ENCODE measurements at places on chromosomes 7 and 10. TPM values are rescaled to one million over a fixed set of nuclear protein-coding genes. Genes with fewer than 3 reads are reported as not detected.

NPC1L1 gene
- total RNA-seq, result 0.17 TPM

CYP3A7 gene
- 1.6 TPM for total RNA-seq

COBL gene
- 29.2 TPM for total RNA-seq

CCDC172 gene
- not detected for total RNA-seq

LRRN3 gene
- total RNA-seq, result 8.9 TPM

ACTL6B gene
- total RNA-seq, result not detected

COL13A1 gene
- 13.5 TPM for total RNA-seq

TAS2R4 gene
- 2.2 TPM for total RNA-seq

CDC14C gene
- not detected for total RNA-seq

MACC1 gene
- total RNA-seq, result 22.1 TPM

MALSU1 gene
- total RNA-seq, result 42.2 TPM

RNF133 gene
- 1.2 TPM for total RNA-seq

TDRD1 gene
- 0.14 TPM for total RNA-seq

CYP2E1 gene
- 2.1 TPM for total RNA-seq

TEX36 gene
- not detected for total RNA-seq

SLC12A9 gene
- 39.2 TPM for total RNA-seq

CDHR3 gene
- total RNA-seq, result 1.4 TPM

PRLHR gene
- total RNA-seq, result not detected

TAS2R38 gene
- not detected for total RNA-seq

PTF1A gene
- not detected for total RNA-seq

MGMT gene
- 19.4 TPM for total RNA-seq

CRHR2 gene
- total RNA-seq, result not detected

CALML5 gene
- not detected for total RNA-seq

LARP4B gene
- total RNA-seq, result 126 TPM

PLCE1 gene
- total RNA-seq, result 14.3 TPM

AGR3 gene
- 37.2 TPM for total RNA-seq

ZNF365 gene
- total RNA-seq, result 1.3 TPM

CUL2 gene
- total RNA-seq, result 33.0 TPM

NUTM2E gene
- not detected for total RNA-seq

TAX1BP1 gene
- 109 TPM for total RNA-seq

Measured in upper lobe of right lung (tissue), 1 donor.